ENCODE measurements at places on chromosomes 1 and 21.

GRCh38 chr21:35989138-35989735, 71.1 kb downstream of the SETD4 start:
- no peak for DNase-seq

DNA sequence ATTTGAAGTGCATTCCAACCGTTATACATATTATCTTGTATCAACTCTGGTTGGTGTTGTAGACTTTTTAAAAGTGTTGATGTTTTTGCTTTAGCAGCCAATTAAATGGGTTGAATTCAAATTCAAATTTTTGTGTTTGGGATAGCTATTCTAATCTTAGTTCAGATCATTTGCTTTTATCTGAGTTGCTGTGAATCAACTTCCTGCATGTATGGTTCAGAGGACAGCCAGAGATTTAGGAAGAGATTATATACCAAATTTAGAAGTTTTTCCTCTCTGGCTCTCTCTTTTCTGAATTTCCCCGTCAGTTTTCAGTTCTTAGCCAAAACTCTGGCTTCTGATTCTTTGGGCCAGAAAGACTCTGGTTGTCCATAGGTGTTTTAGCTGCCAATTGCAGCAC, 415.5 kb downstream of the NUF2 start:
- no peak for DNase-seq

- DNase-seq = no peak
These were observed 30.5 kb downstream of the FMO4 start for GRCh38 chr1:171344473-171344820.

DNA sequence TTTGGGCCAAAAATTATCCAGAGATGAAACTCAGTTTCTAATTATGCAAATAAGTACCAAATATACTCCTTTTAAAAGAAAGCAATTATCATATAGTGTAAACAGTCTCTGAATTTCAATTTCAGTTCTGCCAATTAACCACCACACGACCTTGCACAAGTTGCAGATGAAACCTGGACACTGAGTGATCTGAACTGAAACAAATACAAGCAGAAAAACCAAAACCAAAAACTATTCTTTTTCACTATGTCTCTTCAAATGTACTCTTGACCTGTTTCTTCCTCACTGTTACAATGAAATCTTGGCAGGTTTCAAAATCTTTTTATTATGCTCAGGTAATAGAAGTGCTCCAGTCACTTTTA, 79.2 kb downstream of the TYW3 start:
- DNase-seq = no peak

DNA sequence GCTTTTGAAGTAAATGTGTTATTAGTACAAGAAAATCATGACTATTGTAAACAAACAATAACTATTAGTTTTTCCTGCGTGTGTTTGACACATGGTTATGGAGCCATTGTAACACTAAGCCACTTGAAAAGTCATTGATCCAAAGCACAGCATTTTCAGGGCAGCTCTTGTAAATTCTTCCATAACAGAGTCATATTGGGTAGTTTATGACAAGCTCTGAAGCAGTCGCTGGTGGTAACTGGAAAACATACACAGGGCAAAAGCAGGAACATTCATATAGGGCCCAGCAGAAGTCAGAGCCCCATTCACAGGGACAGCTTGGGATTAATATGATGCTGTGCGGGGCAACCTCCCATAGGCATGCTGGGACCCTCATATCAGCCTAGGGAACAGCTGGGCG, 483.2 kb upstream of the PTBP2 start:
- no peak for DNase-seq

GRCh38 chr1:37792943-37793686, 532 bp upstream of the MANEAL start:
- DNase-seq = no peak

DNA sequence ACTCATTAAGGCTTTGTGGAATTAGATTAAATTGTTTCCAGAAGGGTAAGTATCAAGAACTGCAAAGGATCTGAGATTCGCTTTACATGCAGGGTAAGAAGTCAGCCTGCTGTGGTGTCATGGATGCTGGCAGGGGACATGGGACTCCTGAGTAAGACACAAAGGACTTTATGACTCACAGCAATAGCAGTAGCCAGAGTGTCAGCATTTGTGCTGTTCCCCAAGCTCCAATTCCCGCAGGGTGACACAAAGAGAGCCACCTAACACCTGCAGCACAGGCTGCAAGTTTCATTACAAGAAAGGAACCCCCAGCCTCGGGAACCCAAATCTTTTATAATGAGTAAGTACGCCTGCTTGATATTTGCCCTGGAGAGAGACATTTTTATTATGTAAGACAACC, 298.1 kb upstream of the POU3F1 start:
- DNase-seq = no peak

DNA sequence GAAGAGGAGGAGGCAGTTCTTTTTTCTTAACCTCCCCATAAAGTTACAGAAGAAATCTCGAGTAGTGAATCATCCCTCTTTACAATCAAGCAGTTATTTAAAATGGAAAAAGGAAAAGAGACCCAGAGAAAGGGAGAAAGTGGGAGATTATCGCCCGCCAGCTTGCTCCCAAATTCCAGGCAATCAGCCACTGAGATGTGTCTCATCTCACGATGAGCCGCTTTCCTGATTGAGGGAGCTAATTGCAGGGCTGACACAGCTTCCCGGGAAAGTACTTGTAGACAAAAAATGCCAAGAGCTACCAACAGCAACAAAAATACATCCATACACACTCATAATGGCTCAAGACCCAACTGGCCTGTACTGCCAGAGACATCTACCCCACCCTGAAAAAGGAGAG, 191.6 kb upstream of the ZC3H12A start:
- no peak for DNase-seq

GRCh38 chr1:46802081-46802480, 3.2 kb downstream of the CYP4B1 start:
- no peak for DNase-seq

DNA sequence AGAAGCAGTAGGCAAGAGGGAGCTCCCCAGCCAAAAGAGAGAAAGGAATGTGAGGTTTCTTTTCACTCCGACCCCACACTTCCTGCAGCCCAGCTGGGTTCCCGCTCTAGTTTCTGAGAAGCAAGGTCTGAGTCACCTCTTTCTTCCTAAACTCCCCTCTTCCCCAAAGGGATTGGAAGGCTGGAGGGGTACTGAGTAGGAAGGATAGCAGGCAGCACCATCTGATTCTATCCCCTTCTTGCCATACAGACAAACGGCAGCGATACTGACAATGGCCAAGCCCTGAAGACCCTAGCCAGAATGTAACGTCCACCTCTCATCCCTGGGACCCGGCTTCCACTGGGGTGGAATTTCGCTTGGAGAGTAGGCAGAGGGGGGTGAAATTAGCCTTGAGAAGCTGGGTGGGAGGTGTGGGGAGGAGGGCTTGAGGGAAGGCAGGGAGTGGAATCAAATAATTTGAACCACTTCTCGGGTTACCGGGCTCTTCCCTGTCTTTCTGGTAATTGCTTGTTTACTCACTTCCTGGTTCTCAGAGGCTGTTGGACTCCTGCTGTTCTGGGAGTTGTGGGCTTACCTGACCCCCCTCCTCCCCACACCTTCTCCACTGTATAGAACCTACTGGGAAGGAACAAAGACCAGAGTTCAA, 13.2 kb downstream of the IER5 start:
- DNase-seq = no peak

- DNase-seq = no peak
These were observed 344.2 kb downstream of the VAV3 start for GRCh38 chr1:107620753-107621152.

DNA sequence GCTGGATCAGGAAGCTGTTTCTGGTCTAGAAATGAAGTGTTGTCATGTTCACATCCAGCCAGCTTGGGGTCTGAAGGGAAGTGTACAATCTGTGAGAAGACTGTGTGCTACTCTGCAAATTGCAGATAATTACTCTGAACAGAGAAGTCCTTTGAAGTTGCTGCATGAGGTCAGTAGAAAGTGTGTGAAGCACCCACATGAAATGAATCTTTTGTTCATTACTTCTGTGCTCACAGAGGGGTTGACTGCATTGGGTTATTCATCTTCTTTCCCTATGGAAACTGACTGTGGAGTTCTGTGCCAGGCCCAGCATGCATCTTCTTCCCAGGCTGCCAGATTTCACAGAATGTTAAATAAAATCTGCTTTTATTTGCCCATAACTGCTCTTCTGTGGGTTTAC, 47.1 kb downstream of the CTH start:
- no peak for DNase-seq

DNA sequence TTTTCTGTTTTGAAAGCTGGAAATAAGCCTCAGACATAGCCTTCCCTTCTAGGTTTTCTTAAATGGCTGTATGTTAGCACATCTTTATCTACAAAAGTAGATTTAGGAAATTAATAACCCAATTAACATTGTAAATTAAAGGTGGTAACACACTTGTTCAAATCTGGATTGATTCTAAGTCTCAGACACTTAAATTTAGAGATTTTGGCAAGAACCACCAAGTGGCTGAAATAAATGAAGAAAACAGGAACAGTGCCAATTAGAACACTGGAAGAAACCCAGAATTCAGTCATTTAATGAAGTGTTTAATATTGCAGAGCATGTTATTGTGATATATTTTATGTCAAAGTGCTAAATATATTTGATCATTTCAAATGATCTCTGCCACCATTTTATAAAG, 628.2 kb downstream of the USP25 start:
- no peak for DNase-seq

GRCh38 chr1:176601348-176601747, 138.4 kb downstream of the PAPPA2 start:
- no peak for DNase-seq

DNA sequence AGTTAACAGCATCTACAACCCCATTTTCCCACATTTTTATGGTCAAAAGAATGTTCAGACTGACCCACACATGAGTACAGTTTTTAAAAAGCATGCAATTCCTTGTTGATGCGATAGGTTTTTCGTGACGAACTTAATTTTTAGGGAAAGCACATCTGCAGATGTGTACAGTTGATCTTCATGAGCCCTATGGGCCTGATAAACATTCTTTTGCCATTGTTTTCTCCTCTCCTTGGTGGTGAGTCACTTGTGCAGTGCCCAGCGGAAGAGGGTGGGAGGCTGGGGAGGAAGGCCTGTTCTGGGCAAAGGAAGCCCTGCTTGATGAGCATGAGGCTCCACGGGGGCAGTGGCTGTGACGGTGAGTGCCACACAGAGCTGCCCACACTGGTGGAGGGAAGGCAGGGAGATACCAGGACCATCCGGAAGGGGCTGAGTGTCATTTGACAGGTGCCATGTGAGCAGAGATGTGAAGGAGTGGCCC, 5.3 kb downstream of the ARF1 start:
- no peak for DNase-seq

GRCh38 chr1:150552128-150552910, 3.1 kb downstream of the ADAMTSL4 start:
- no peak for DNase-seq

DNA sequence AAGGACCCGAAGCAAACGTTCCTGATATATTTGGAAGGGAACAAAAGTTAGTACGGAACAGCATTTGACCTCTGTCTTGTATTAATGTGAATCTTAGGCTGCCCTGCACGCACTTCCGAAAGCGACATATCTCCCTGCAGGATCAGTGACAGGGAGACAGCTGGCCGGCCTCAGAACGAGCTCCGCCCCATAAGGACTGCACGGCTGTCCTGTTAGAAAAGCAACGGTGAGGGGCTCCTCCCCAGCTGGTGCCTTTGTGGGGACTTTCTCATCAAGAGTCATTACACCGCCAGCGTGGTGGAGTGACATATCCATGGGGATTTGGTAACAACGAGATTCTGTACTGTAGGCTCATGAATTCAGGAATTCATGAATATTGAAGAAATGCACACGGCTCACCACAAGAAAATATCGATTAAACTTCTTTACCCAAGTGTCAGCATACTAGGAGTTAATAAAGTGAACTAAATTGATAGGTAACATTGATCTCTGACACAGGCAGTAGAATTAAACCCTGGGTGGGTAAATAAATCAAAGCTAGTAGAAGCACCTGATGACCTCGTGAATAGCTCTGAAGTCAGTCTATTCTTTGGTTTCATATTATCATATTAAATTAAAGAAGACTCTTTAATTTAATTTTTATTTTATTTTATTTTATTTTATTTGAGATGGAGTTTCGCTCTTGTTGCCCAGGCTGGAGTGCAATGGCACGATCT, 8.1 kb upstream of the GREM2 start:
- DNase-seq = no peak

DNA sequence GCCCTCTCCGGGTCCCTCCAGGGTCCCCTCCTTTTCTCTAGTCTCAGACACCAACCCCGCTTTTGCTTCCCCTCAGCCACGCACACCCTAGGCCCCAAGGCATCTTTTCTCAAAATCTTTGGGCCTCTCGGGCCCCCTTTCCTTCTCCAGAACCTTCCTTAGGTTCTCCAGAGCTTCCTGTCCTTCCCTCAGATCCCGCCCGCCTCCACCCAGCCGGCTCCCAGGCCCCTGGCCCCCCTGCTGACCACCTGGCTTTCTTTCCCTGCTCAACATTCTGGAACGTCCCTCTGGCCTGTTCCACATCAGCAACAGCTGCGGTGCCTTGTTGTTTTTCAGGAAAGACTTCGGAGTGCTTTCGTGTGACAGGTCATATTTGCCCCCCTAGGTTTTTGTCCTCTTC, 1.2 kb downstream of the ZDHHC18 start:
- DNase-seq = no peak

- no peak for DNase-seq
These were observed 54.5 kb downstream of the TBCE start for GRCh38 chr1:235421751-235422150.

- no peak for DNase-seq
These were observed 1.4 kb downstream of the RGS8 start for GRCh38 chr1:182682898-182683501.

GRCh38 chr1:111603979-111604378, 15.6 kb upstream of the RAP1A start:
- peak; percentile 41 for DNase-seq

GRCh38 chr1:200738327-200738948, at the start of gene CAMSAP2:
Gene CAMSAP2 (plus strand): TSS chr1:200738893. CDS start chr1:200739828, 935 bp downstream.
- DNase-seq = peak; percentile 57

GRCh38 chr1:23442751-23443150, 18.2 kb upstream of the TCEA3 start:
- DNase-seq = no peak

DNA sequence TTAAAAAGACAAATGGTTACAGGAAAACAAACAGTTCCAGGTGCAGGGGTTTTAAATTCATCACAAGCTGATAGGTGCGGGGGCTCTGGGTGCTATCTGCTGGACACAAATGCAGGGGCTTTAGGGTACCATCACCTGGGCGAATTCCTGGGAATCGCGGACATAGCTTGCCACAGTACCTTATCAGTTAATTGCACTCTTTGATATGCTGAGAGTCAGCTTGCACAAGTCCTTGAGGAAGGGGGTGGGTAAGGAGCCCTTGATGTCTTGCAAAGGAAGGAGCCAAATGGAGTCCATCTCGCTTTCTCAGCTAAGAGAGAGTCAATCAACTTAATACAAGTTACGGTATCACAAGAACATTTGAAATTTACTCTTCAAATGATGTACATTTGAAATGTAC, 25.4 kb upstream of the TMEM54 start:
- no peak for DNase-seq

GRCh38 chr1:3213730-3214129, 144.7 kb downstream of the PRDM16 start:
- DNase-seq = no peak

DNA sequence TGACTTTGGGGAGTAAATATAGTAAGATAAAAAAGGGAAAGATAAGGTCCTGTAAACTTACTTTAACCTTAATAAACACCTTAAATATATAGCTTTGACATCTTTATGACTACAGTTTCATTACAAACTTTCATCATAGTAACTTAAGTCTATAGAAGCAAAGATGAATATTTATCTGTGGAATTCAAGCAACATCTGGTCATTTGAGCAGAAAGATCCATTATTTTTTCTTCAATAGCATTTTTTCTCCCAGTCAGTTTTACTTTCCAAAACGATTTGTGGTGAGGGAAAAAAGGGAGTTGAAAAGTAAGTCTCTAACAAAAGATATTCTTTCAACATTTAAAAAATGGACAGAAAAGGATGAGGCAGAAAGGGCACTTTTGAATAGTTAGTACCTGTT, 69.0 kb downstream of the HMCN1 start:
- no peak for DNase-seq
